ENCODE measurements at places on chromosomes 5 and 9.

DNA sequence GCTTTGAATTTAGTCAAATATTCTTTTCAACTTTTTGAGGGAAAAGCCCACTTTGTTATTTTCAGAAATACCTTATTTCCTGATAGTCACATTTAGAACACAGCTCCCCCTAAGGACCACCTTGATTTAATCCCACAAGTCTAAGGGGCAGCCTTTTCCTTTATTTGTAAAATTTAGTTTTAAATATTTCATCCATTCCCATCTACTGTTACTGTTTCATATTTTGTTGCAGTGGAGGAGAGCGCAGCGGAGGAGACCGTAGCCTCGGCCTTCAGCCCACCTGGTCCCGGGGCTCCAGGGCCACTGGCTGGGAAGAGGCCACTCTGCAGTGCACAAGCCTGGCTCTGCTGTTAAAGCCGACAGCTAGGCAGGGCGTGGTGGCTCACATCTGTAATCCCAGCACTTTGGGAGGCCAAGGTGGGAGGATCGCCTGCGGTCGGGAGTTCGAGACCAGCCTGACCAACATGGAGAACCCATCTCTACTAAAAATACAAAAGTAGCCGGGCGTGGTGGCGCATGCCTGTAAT, 19.6 kb downstream of the LPCAT1 start:
- no peak for DNase-seq

GRCh38 chr9:71010258-71010657, 111.2 kb downstream of the TRPM3 start:
- no peak for DNase-seq

DNA sequence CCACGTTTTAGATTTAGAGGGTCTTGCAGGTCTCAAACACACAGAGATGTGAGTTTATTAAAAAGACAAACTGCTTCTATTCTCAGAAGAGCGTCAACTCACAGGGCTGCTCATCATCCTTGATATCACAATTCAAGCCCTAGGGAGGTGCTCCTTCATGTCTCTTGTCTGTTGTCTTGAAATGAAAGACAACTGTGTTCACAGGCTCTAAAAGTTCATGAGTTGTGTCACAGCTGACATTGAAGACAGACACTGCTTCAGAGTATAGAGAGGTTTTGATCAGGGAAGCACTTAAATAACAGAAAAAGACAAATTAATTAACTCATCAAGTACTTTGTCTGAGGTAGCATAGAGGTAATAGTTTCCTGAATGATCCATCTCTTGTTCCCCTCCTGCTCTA, 1917.6 kb upstream of the WWC1 start:
- DNase-seq: no peak

DNA sequence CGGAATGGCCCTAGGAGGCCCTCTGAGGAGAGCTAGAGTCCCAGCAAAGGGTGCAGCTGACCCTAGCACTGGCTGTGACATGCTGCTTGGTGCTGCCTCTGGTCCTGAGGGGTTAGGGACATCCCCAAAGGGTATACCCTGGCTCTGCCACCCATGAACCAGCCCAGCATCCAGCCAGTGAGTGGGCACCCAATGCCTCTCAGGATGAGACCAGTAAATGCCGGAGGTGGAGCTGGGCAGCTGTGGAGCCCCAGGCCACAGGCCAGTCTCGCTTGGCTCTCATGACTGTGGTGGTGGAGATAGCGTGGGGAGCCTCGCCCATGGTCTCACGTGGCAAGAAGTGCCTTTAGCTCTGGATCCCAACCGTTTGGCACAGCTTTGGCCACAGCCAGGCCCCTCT, 3.7 kb upstream of the CEL start:
- no peak for DNase-seq

DNA sequence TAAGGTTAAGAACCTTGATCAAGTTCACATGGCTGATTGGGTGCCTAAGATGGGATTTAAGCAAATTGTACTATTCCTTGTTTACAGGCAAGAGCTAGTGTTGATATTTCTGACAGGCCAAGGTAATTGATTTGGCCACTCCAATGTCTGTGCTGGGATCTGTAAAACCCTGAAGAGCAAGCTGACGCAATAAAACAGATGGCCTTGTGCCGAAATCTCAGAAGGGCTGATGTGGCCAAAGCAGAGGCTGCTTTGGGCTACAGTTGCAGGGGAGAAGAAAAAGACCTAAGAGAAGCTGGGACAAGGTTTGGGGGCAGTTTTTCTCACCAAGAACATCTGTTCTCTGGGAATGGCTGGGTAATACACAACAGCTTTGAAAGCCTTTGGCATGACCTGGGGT, 463.2 kb upstream of the ZNF608 start:
- DNase-seq: peak; percentile 17
